ENCODE measurements at places on chromosomes 2 and 18.
A peak's percentile ranks its signal among the peaks of the same experiment; 100 is the strongest.

GRCh38 chr18:2970772-2971659, 41.9 kb downstream of the LPIN2 start:
- no peak for DNase-seq

GRCh38 chr18:45666006-45666405, 50.7 kb downstream of the SLC14A2 start:
- no peak for DNase-seq

GRCh38 chr2:170313992-170314348, 136.0 kb downstream of the MYO3B start:
- no peak for DNase-seq

GRCh38 chr2:43418680-43419079, 177.2 kb downstream of the THADA start:
- DNase-seq: no peak

- DNase-seq: no peak
Measured at GRCh38 chr2:38605298-38605830, 2.6 kb upstream of the HNRNPLL start.

- peak; percentile 58 for DNase-seq
Measured at GRCh38 chr2:193963472-193964119, 1693.4 kb upstream of the SLC39A10 start.
